ENCODE measurements at places on chromosomes 11 and 22.

DNA sequence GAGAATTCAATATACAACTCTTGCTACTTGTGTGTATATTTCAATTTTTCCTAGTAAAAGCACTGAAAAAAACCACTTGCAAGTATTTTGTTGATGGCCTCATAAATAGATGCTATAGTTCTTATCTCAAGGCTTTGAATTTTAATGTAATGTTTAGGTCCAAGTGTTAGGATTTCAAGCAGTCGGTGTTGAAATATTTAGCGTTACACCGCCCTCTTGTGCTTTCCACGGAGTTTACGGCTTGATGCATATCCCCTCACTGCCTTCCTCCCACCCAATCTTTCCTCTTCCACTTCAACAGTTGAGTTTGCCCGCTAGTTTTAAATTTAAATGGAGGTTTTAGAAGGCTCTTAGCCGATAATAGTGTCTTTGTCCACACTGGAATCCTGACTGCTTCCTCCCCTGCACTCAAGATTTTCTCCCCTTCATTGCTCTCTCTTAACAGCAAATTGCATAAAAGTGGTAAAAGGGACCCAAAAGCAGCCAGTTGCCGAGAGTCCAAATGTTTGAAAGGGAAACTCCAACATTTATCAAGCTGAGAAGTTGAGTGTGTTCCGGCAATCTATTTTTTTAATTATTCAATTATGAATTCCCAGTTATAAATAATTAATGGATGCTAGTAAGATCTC lies 25.9 kb upstream of the HTATIP2 start:
- H3K4me1 ChIP-seq: no peaks in the 10 kb centered on the region
- no peaks in the 10 kb centered on the region for H3K27me3 ChIP-seq
- no peaks in the 10 kb centered on the region for H3K36me3 ChIP-seq
- DNase-seq: no peak
- H3K27ac ChIP-seq: no peak overlapping the region
- no peak overlapping the region for H3K4me3 ChIP-seq

- peaks cover 17% of the 10 kb centered on the region for H3K4me1 ChIP-seq
- H3K36me3 ChIP-seq: no peaks in the 10 kb centered on the region
- DNase-seq: no peak
- H3K4me3 ChIP-seq: peak overlapping the region; percentile 65
Measured at GRCh38 chr11:27722117-27722952, 22.1 kb upstream of the BDNF start.

- H3K27me3 ChIP-seq: no peaks in the 10 kb centered on the region
- H3K36me3 ChIP-seq: peaks cover 16% of the 10 kb centered on the region
- H3K27ac ChIP-seq: no peak overlapping the region
- no peak for DNase-seq
- H3K4me3 ChIP-seq: no peak overlapping the region
- no peaks in the 10 kb centered on the region for H3K4me1 ChIP-seq
Measured at GRCh38 chr11:77886401-77886800, 65.5 kb downstream of the AAMDC start.

- no peak for DNase-seq
- peaks cover 57% of the 10 kb centered on the region for H3K4me1 ChIP-seq
- H3K27me3 ChIP-seq: no peaks in the 10 kb centered on the region
- H3K36me3 ChIP-seq: no peaks in the 10 kb centered on the region
- no peak overlapping the region for H3K27ac ChIP-seq
Measured at GRCh38 chr11:44753961-44754645, 27.3 kb downstream of the TSPAN18 start.

DNA sequence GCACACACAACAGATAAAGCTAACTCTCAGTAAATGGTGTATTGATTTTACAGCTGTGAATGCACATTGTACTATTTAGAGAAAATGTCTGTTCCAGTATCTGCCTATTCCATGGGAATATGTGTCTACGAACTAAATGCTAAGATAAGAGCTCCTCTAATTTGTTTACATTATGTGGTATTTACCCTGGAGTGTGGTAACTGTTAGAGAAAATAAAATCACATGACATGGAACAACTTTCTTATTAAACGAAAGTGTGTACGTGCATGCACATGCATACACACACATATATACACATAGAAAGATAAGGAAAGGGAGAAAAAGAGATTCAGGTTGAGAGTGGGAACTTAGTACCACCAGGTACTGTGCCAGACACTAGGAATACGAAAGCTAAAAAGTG lies 1151.7 kb upstream of the TENM4 start:
- DNase-seq: no peak
- no peak overlapping the region for H3K27ac ChIP-seq
- H3K4me3 ChIP-seq: no peak overlapping the region
- H3K4me1 ChIP-seq: peaks cover 21% of the 10 kb centered on the region
- H3K27me3 ChIP-seq: no peaks in the 10 kb centered on the region

GRCh38 chr11:120186774-120187591 lies 23.8 kb upstream of the OAF start:
- H3K36me3 ChIP-seq: no peaks in the 10 kb centered on the region
- no peak overlapping the region for H3K4me3 ChIP-seq

GRCh38 chr11:44136176-44136945 lies 40.9 kb downstream of the EXT2 start:
- H3K27ac ChIP-seq: peak overlapping the region; percentile 26
- DNase-seq: no peak
- H3K27me3 ChIP-seq: no peaks in the 10 kb centered on the region

DNA sequence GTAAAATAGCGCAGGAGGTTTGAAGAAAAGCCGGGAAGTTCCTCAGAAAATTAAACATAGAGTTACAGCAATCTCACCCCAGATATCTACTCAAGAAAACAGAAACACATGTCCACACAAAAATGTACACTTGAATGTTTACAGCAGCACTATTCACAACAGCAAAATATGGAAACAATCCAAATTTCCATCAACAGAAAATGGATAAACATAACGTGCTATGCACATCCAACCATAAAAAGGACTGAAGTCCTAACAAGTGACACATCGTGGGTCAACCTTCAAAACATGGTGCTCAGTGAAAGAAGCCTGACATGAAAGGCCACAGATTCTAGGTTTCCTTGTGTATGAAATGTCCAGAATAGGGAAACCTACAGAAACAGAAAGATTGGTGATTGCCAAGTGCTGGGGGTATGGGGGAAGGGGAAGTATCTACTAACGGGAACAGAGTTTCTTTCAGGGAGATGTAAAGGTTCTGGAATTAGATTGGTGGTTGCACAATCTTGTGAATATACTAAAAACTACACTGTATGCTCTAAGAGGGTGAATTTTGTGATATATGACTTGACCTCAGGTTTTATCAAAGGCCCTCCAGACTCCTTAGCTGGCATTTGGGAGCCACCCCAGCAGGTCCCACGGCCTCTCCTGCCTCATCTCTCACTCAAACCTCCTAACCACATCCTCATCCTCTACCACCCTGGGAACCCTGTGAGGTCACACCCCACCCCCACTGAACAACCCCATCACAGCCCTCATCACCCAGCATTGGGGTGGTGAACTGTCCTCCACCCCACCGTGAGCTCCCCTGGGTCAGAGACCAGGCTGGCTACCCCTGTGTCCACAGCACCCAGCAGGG lies 69.2 kb upstream of the PRR5 start:
- no peaks in the 10 kb centered on the region for H3K4me1 ChIP-seq
- H3K27ac ChIP-seq: no peak overlapping the region
- no peak for DNase-seq

- H3K4me1 ChIP-seq: no peaks in the 10 kb centered on the region
- H3K27me3 ChIP-seq: no peaks in the 10 kb centered on the region
- H3K4me3 ChIP-seq: no peak overlapping the region
Measured at GRCh38 chr11:35308157-35308556, 111.2 kb downstream of the SLC1A2 start.

- peaks cover 11% of the 10 kb centered on the region for H3K4me1 ChIP-seq
- H3K27me3 ChIP-seq: no peaks in the 10 kb centered on the region
- DNase-seq: no peak
- H3K4me3 ChIP-seq: no peak overlapping the region
Measured at GRCh38 chr11:35787626-35788025, 125.1 kb downstream of the TRIM44 start.

DNA sequence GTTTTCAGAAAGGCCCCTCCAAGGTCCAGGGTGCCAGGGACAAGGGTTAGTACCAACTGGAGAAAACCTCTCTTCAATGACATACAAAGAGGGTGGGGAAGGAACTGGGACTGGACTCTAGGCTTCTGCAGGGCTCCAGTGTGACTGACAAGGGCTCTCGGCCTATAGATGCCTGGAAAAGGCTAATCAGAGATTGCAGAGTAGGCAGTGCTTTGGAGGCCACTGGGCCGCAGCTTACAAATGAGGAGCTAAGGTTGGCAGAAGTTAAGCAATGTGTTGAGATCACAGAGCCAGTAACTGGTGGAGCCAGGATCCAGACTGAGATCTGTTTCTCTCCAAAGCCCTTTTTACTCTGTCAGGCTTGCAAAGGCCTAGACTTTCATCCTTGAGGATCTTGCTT lies 7.4 kb upstream of the DGKZ start:
- H3K4me1 ChIP-seq: peaks cover 11% of the 10 kb centered on the region
- H3K36me3 ChIP-seq: no peaks in the 10 kb centered on the region
- no peaks in the 10 kb centered on the region for H3K27me3 ChIP-seq
- no peak overlapping the region for H3K4me3 ChIP-seq
- H3K27ac ChIP-seq: no peak overlapping the region

GRCh38 chr11:46237248-46238077 lies 40.0 kb upstream of the CREB3L1 start:
- H3K4me3 ChIP-seq: peak overlapping the region; percentile 73
- H3K36me3 ChIP-seq: no peaks in the 10 kb centered on the region
- H3K27ac ChIP-seq: peak overlapping the region; percentile 39
- H3K4me1 ChIP-seq: peaks cover 17% of the 10 kb centered on the region
- no peaks in the 10 kb centered on the region for H3K27me3 ChIP-seq

DNA sequence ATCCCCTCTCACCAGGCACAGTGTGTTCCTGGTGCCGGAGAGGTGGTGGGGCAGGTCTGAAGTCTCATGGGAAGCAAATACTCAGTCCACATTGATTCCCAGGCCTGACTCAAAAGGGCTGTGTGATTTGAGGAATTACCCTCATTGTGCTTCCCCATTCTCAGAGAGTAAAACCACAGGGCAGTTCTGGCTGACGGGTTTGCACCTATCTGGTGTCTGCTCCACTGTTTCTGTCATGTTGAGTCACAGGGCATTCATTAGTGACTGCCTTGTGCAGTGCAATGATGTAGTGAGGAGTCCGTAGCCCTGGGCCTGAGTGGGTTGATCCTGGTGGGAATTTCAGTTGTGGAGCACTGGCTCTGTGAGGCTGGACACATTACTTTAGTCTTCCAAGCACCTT lies 85.2 kb upstream of the ARHGAP20 start:
- peaks cover 1% of the 10 kb centered on the region for H3K4me1 ChIP-seq
- H3K36me3 ChIP-seq: no peaks in the 10 kb centered on the region
- no peaks in the 10 kb centered on the region for H3K27me3 ChIP-seq
- DNase-seq: no peak
- H3K27ac ChIP-seq: no peak overlapping the region
- no peak overlapping the region for H3K4me3 ChIP-seq

DNA sequence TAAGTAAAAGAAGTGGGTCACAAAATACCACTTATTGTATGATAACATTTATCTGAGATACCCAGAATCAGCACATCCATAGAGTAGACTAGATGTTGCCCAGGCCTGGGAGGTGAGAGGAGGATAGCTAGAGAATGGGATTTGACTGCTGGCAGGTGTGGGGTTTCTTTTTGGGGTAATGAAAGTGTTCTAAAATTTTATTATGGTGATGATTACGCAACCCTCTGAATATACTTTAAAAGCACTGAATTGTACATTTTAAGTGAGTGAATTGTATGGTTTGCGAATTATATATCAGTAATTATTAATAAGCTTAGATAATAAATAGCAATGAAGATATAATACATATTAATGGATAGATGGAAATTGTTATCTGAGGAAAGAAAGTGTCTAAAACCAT lies 35.7 kb upstream of the ACAT1 start:
- H3K4me1 ChIP-seq: no peaks in the 10 kb centered on the region
- no peaks in the 10 kb centered on the region for H3K27me3 ChIP-seq
- no peak overlapping the region for H3K27ac ChIP-seq
- no peak for DNase-seq
- no peak overlapping the region for H3K4me3 ChIP-seq
- H3K36me3 ChIP-seq: no peaks in the 10 kb centered on the region

- no peaks in the 10 kb centered on the region for H3K27me3 ChIP-seq
- no peaks in the 10 kb centered on the region for H3K36me3 ChIP-seq
- peak overlapping the region; percentile 99 for H3K27ac ChIP-seq
- peaks cover 18% of the 10 kb centered on the region for H3K4me1 ChIP-seq
Measured at GRCh38 chr11:353179-353873, 16.0 kb upstream of the B4GALNT4 start.

Measured in thoracic aorta (tissue), 2 donors.